ENCODE measurements at places on chromosomes 13 and 19. TPM values are rescaled to one million over a fixed set of nuclear protein-coding genes. Genes with fewer than 3 reads are reported as not detected.

Gene PRTN3
- not detected for total RNA-seq

GRCh38 chr13:28440774-28441504 lies 54.0 kb downstream of the FLT1 start:
- peaks cover 56% of the 10 kb centered on the region for H3K36me3 ChIP-seq
- no peaks in the 10 kb centered on the region for H3K27me3 ChIP-seq
- DNase-seq, result no peak
- peak overlapping the region; percentile 96 for H3K27ac ChIP-seq
- peaks cover 22% of the 10 kb centered on the region for H3K4me1 ChIP-seq

Gene CLEC4G
- 0.26 TPM for total RNA-seq

Gene LILRB3
- total RNA-seq, result not detected

DNA sequence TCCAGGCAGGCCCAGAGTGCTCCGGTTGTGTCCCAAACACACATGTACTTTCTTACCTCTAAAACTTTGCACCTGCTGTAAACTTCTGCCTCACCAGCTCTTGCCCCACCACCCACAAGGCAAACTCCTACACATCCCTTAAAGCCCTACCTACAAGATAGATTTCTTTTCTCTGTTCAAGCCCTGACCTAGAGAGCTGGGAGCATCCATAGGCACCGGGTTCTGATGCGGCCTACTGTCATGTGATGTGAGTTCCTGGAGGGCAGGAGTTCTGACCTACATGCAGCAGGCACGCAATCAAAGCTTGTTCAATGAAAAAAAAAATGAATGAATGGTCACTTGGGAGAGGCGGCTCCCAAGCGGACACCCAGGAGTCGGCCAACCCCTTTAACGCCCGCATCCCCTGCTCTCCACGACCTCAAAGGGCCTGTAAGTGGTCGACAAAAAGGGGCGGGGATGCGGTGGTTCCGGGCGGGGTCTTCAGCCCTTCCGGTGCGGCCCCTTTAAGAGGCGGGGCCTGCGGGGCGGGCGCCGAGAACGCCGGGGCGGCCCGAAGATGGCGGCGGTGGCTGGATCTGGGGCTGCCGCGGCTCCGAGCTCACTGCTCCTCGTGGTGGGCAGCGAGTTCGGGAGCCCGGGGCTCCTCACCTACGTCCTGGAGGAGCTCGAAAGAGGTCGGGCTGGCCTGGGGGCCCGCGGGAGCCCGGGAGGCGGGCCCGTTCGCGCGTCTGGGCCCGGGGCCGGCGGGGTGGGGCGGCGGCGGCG lies at the start of gene MAP1S:
MAP1S (plus strand) TSS at position 534 of the 765 bp plus-strand sequence; CDS start at position 557, 23 bp downstream.
- H3K27ac ChIP-seq, result no peak within 1 kb of the TSS
- peaks cover 7% of the 10 kb centered on the region for H3K4me1 ChIP-seq
- peaks cover 14% of the 10 kb centered on the region for H3K36me3 ChIP-seq

Data from H9 (cell line).